ENCODE measurements at places on chromosomes 3 and 15.

DNA sequence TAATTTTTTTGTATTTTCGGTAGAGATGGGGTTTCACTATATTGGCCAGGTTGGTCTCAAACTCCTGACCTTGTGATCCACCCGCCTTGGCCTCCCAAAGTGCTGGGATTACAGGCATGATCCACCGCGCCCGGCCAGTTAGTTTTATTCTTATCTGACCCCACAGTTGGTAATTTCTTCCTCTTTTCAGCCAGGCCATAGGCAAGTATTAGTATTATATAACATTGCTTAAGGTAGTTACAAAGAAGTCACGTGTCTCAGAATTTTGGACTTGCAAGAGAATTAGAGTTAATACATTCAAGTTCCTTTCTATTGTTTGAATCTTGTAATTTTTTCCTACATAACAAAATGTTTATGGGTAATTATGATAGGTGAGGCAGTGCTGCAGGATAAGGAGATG lies 334.8 kb downstream of the LPP start:
- DNase-seq: no peak

GRCh38 chr15:94582368-94582767 lies 351.0 kb downstream of the MCTP2 start:
- DNase-seq: no peak

GRCh38 chr3:142319094-142319493 lies 93.7 kb upstream of the GK5 start:
- DNase-seq: no peak

GRCh38 chr15:36218322-36218721 lies 361.1 kb upstream of the CDIN1 start:
- DNase-seq: no peak

DNA sequence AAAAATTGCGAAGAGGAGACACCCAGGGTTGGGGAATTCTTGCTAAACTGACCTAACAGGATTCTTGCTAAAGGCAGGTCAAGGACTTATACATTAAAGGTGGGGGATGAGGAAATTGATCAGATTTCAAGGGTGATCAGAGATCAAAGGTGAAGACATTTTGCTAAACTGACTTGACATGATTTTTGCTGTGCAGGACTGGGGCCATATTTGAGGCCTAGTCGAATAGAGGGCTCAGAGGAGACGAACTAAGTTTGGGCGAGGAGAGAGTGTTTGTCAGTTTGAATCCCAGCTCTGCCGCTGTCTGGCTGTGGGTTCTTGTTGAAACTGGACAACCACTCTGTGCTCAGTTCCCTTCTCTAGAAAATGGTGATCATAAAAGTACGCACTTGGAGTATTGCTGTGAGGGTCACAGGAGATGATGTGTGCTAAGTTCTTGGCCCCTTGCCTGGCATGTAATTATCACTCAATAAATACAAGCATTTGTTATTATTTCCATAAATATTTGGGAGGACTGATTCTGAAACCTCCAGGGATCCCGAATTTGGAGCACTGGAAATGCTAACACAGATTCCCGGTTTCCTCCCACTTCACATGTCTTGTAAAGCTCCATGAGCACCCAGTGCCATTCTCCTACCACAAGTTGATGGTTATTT lies 364.8 kb upstream of the PROK2 start:
- no peak for DNase-seq

All from NCI-H1436 treated with DMSO at 0.1 percent for 48 hours (cell line).